ENCODE measurements at places on chromosomes 2 and 18.
A peak's percentile ranks its signal among the peaks of the same experiment; 100 is the strongest.

- no peak for DNase-seq
Measured at GRCh38 chr2:127107622-127107999, 657 bp upstream of the BIN1 start.

DNA sequence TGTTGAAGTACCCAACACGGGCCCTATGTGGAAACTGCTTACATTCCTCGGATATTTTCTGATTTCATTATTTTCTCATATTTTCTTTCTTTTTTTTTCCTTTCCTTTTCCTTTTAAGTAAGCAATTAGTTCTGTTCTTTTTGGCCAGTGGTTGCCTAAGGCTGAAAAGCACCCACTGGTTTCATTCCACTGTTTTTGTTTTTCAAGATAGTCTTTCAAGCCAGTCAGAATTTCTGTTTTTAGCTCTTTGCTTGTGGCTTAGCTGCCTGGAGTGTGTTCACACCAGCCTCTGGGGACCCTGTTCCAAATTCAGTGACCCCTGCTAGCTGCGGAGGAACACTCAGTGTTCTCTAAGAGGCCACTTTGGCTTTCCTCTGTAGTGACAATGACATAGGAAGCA is 73.6 kb downstream of the NRP2 start:
- DNase-seq, result peak; percentile 73

DNA sequence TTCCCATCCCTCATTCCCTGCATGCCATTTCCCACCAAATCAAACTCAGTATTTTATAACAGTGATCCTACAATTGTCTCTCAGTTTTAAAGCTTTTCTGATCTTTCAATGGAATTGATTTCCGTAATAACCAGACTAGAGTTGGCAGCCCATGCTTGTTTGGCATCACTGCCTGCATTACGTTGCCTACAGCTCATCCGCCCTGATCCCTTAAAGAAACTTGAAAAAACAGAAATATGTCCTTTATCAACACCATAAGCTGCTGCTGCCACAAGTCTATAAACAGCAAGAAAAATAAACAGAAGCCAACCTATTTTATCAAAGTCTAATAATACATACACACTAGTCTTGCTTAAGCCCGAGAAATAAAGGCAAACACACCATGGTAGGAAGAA is 331.0 kb downstream of the METTL4 start:
- DNase-seq, result peak; percentile 84

- DNase-seq, result no peak
Measured at GRCh38 chr2:15560140-15560987, 770 bp downstream of the NBAS start.

GRCh38 chr2:57313678-57314077 is 732.9 kb upstream of the VRK2 start:
- no peak for DNase-seq

DNA sequence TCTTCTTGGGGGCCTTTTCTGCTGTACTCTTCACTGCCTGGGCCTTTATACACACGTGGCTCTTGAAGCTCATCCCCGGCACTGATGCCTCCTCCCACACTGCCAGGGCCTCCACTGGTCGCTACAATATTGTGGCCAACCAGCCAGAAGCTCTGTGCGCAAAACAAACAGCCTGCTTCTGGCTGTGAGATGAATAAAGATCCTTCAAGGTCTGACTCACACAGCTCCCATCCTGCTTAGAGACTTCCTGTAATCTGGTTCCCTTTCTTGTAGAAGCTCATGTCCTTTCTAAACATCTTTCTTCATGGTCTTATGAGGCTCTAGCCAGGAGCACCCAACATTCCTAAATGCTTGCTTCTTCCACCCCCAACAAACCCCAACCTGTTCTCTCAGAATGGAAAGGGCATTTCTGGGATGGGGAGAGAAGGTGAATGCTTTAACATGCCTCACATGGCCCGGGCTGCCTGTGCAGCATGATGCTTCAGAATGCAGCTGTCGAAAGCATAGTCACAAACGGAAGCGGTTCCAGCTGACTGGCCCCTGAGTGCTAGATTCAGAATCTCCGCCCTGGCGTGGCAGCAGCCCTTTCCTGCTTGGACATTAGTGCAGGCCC is 24.6 kb downstream of the NRP2 start:
- DNase-seq, result peak; percentile 54

GRCh38 chr2:133157141-133157540 is 411.1 kb downstream of the NCKAP5 start:
- no peak for DNase-seq

DNA sequence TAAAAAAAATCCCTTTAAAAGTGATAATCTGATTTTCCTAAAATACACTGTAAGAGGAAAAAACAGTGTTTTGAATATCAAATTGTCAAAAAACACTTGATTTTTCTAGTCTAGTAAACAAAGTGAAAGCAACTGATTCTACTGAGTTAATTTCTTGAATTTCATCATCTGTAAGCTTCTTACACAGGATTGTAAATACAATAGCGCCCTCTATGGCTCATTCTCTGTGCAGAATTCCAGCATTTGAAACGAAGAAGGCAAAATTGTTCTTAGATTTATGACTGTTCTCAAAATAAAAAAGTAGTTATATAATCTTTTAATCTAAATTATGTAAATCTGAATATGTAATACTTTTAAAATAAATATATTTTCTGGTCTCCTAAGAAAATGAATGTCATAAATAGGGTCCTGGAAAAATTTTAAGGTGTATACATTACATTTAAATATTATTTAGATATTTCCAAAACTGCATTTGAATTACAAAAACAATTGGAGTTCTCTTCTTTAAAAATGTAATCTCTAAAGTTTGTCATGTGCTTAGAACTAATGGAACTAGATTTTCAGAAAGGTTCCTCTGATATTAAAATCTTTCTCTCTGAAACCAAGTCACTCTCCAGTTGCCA is 176.9 kb upstream of the MC4R start:
- peak; percentile 78 for DNase-seq

DNA sequence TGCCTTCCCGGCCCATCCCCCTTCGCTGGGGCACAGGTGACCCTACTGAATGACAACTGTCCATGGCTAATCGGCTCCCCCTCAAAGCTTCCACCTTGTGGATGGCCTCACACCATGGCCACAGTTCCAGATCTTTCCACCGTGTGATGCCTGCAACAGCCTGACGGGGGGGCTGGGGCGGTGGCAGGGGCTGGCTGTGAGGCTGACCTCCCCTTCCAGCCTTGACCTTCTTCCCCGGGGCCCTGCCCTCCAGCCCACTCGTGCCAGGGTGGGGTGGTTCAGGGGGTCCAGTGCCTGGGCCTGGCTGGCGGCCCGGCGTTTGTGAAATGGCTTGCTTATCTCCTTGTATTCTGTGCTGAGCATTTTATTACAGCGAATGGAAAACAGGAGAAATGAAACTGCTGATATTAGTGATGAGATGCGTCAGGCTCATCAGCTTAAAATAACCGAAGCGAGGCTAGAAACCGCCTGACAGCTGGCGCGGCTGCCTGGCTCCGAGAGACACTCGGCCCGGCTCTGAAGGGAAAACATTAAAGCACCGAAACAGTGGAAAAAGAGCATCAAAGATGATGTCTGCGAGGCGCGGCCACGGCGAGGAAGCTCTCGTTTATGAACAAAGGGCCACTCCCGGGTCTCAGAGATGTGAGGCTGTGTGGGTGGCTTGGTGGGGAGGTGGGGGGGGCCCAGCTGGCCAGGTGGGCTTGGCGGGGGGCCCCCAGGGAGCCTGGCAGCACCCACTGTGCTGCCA is 916 bp upstream of the PDCD1 start:
- no peak for DNase-seq

DNA sequence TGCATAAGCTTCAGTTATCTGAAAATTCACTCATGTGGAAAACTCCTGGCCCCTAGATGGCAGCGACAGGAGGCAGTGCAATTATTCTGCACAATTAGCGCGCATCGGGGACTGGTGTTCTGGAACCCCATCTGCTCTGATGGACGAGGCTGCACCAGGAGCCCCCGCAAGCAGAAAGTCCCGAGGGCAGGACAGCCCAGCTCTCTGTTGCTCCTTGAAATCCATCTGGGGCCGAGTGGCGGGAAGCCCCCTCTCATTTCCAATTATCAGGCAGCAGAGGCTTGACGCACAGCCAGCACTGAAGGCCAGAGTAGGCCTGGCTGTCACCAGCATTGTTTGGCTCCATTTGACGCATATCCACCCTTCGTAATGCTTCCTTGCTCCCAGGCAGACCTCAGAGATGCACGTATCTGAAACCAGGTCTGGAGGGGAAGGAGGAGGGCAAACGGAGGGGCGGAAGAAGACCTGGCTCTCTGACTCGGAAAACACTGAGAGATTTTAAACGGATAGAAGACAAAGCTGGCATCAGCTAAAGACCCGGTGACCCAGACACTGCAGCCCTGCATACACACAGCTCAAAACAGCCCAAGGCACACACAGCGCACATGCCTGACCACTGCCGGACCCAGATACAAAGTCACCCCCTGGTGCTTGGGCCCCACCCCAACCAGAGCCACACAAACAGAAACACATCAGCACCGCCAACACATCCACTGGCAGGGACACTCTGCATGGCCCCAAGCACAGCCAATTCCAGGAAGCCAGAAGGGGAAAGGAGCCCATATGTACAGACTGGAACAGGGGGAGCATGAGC is 69.8 kb downstream of the TNS1 start:
- DNase-seq, result no peak

GRCh38 chr2:159209341-159210306 is 76.9 kb downstream of the WDSUB1 start:
- no peak for DNase-seq

Data from fibroblast of gingiva (primary cell).